Posterior vena cava (tissue), 2 donors: ENCODE measurements at places on chromosomes 1 and 21. TPM values are rescaled to one million over a fixed set of nuclear protein-coding genes. Genes with fewer than 3 reads are reported as not detected.
A peak's percentile ranks its signal among the peaks of the same experiment; 100 is the strongest.

The OR2AK2 gene
- total RNA-seq, result not detected

- DNase-seq, result no peak
These were observed 1301.8 kb downstream of the BRINP3 start for GRCh38 chr1:189175889-189176288.

DNA sequence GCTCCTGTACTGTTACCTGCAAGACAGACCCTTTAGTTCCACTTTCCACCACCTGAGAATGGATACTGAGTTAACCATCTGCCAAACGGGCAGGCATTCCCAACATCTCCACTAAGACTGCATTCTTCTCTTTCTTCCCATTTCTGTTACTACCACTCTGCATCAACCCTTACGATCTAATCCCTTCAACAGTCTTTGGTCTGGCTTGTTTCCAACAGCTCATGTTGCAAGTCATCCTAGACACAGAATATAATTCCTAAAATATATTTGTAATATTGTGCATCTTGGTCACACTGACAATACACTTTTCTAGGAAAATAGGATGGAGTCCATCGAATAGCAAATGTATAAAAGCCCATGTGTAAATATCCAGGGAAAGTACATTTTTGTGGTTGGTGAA lies 166.7 kb downstream of the SIPA1L2 start:
- no peak for DNase-seq

- DNase-seq, result no peak
These were observed 330.2 kb upstream of the FMN2 start for GRCh38 chr1:239761509-239761908.

DNA sequence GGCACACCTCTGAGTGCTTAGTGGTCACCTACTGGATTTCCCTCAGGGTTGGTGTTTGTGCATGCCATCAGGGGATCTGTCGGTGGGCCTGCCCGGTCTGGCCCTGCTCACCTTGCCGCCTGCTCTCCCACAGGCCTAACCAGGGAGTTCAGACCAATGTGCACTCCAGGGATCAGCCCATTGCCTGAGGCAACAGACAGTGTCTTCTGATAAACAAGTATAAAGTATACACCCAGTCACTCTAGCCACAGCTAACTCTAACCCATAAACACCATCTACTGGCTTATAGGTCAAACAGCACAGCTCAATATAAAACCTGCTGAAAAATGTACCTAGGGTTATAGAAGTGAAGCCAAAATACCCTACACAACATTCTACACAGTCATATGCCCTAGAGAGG lies 1300.0 kb downstream of the PLA2G4A start:
- no peak for DNase-seq

- DNase-seq, result no peak
These were observed 102.8 kb upstream of the F3 start for GRCh38 chr1:94644352-94644751.

The MATN1 gene
- total RNA-seq, result not detected

GRCh38 chr1:115839029-115839678 lies 1.8 kb downstream of the NHLH2 start:
- DNase-seq, result peak; percentile 77

GRCh38 chr1:19521411-19521810 lies 36.1 kb upstream of the CAPZB start:
- peak; percentile 12 for DNase-seq

The UBL4B gene
- total RNA-seq, result not detected

GRCh38 chr1:81899214-81899821 lies 98.6 kb downstream of the ADGRL2 start:
- no peak for DNase-seq

DNA sequence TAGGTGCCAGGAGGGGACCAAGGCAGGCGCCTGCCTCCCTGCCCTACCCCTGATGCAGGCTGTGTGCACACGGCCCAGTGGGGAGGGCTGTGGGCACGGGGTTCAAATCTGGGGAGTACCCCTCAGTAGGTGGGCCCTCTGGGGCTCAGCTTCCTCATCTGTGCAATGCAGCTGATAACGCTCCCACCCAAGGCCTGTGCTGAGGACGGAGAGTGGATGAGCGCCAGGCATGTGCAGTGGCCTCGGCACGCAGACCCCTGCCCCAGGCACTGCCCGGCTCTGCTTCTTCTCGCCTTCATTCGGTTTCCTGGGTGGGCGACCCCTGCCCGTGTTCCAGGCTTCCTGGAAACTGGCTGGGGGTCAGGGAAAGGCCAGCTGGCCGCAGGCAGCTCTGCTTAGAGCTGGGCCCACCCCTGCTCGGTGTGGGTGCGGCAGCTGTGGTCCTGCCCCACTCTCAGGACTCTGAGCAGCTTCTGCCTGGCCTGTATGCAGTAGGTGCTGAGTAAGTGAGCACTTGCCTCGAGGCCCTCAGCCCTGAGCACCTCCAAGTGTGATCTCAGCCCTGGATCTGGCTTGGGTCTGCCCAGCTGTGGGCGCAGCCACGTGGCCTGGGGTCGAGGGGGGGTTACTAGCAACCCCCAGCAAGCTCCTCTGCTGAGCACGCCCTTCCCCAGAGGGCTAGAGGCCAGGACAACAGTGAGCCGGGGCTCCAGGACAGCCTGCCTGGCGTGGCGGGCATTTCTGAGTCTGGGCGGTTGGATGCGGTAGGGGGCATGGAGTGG lies 11.9 kb upstream of the TNFRSF14 start:
- DNase-seq, result no peak

DNA sequence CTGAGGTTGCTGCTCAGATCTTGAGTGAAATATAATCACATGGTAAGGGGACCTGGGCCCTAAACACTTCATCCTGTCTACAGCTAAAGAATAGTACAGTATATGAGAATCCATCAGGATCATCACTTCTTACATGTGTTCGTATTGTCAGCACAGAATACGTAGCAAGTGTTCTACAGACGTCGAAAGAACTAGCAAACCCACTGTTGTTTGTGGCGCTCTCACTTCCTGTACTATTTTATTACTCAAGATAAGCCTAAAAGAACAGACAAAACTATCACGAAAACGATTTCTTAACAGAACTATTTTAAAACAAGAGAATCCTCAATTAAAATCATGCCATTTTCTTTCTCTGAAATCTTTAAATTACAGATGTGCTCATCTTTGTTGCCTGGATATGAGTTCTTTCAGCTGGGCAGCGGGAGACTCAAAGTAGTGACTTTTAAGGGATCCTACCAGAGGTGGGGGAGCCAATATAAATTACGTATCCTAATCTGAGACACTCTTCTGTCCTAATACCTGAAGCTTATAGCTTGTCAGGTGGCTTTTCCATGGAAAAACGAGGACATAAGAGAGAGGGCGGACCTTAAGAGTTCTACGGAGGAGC lies 724 bp downstream of the ST7L start:
- DNase-seq, result no peak

- DNase-seq, result no peak
These were observed 22.2 kb downstream of the MKNK1 start for GRCh38 chr1:46581681-46582455.

DNA sequence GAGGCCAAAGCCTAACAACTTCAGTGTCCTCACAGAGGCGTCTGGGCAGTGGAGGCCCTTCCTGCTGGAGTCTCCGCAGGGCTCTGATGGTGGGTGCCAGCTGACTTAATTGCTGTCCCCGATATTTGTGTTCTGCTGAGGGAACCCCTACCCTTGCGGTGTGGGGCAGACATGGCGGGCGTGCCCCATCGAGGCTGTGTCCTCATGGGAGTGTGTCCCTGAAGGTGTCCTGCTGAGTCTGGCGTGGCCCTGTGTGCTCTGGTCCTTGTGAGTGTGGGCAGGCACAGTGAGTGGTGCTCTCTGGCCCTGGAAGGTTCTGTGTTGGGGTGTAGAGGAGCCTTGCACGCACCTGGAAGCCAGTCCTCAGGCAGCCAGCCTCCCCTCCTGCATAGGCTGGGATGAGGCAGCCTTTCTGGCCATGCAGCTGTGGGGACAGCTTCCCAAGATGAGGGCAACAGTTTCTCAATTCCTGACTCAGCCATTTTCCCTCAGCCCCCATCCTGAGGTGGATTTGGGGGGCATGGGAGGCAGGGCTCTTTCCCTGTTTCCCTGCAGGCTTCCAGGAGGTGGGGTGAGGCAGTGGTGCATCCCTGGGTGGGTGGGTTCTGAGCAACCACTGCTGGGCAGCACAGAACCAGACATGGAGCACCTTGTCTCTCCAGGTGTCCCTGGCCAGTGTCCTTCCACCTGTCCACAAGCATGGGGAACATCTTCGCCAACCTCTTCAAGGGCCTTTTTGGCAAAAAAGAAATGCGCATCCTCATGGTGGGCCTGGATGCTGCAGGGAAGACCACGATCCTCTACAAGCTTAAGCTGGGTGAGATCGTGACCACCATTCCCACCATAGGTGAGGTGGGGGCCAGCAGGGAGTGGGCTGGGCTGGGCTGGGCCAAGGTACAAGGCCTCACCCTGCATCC lies 6.5 kb downstream of the C1orf35 start:
- peak; percentile 66 for DNase-seq

GRCh38 chr1:156945881-156946661 lies 25.6 kb downstream of the LRRC71 start:
- DNase-seq, result no peak

- DNase-seq, result no peak
These were observed 29.3 kb downstream of the ATP5PO start for GRCh38 chr21:33886321-33886720.

GRCh38 chr1:36911561-36912364 lies 122.6 kb downstream of the GRIK3 start:
- no peak for DNase-seq

GRCh38 chr1:209756615-209757445 lies 977 bp downstream of the TRAF3IP3 start:
- no peak for DNase-seq

DNA sequence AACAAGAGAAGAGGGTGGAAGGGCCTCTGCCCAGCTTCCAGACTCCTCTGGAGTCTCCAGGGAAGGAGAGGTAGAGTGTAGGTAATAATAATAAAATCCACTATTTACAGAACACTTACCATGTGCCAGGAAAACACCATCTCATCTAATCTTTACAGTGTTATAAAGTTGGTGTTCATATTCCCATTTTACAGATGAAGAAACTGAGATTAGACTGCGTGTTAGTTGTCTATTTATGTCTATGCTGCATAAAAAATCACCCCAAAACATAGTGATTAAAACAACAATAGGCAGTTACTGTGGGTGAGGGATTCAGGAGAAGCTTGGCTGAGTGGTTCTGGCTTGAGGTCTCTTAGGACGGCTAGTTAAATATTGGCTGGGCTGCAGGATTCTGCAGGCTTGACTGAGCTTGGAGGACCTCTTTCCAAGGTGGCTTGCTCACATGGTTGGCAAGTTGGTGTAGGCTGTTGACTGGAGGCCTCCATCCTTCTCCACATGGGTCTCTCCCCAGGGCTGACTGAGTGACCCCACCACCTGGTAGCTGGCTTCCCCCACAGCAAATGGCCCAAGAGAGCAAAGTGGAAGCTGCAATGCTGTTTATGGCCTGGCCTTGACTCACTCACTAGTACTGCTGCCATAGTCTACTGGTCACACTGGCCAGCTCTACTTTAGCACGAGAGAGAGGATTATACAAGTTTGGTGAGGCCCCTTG lies 6.5 kb upstream of the ALX3 start:
- DNase-seq, result no peak

The CFHR5 gene
- not detected for total RNA-seq

- no peak for DNase-seq
These were observed 6.4 kb upstream of the ERI3 start for GRCh38 chr1:44361478-44361877.

DNA sequence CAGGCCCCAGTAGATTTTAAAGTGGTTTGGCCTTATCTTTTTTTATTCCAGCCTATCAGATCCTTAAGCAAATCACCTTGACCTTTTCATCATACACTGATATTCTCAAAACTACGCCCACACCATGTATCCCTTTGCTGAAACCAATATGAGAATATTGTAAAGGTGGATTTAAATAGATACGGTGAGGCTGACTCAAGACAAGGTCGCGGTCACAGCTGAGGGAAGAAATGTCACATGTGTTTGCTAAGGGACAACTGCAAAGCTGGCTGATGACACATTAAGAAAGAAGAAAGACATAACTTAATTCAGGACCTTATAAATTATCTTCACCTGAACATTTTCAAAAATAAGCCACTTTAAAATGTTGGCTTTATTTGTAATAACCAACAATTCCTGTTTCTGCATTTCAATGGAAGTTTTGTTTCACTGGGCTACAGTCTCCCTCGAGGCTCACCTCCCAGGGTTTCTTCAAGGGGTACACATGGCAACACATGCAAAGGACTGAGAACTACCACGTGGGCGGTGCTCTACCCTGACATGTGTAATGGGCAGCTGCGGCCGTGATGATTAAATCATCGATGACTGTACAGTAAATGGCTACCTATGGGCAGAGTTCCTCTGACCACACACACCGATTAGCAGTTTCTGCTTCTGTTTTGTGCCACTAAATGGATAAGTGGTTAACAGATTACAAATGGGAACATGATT lies 189.5 kb downstream of the SIPA1L2 start:
- no peak for DNase-seq

The B3GALT5 gene
- total RNA-seq, result 0.19 TPM

The CNKSR1 gene
- 2.4 TPM for total RNA-seq

DNA sequence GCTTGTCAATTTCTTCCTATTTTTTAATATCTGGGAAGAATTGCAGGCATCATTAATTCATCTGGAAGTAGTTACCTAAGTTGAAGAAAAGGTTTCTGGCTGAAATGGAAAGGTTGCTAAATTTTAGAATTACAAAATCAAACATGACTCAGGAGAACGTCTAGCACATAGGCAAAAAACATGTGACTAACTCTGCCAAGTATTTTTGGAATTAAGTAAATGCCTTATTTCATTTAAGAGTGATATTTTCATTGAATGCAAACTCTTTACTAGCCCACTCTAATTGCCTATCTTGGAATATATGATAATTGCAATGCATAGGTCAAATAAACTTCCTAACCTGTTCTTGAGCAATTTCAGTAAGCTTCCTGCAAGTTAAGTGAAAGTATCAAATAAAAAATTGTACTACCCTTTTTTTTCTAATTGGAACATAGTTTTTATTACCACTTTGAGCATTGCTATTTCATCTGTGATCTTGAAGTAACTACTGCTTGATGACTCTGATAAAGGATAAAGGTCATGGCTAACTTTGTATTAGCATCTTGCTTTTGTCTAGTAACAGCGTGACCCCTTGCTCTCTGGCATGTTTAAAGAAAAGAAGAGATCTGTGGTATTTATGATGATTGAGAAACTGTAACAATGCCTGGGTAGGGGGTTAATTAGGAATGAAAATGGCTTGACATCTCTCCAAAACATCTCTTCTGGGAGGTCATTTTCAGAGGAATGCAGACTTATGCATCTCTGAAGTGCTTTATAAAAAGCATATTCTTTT lies 208.3 kb upstream of the NCAM2 start:
- no peak for DNase-seq

DNA sequence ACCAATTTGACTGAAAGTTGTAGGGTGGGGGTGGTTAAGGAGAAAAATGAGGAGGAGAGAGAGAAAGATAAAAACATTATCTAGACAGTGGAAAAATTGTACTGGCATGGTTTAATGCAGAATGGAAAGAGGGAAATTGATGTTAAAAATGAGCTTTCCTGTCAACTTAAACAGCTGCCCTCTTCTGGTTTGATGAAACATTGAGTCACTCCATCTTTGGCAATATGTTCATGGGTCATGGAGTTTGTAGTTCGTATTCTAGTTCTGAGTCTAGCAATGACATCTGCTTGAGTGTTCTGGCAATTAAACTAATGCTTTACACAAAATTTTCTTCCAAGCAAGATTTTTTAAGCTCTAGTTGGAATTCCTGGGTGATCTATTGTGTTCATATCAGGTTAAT lies 9.6 kb downstream of the ZNF648 start:
- no peak for DNase-seq
